ENCODE measurements at places on chromosomes 4 and X.

DNA sequence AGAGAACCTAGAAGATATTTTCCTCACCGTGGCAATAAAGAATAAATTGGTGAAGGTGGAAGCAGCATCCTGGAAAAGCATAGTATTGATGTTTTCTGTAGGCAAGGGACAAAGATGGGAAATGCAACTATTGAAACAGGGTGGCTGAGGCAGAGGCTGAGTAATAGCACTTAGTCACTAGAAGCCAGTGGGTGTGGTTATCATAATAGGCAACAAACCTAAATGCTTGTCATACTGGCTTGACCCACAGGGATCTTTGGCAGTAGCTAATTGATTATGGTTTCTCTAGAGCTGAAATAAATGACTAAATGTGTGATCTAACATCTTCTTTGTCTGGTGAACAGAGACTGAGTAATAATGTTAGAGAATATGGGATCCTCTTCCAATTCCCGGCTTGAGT lies 353.6 kb upstream of the RPS6KA3 start:
- no peak for DNase-seq

DNA sequence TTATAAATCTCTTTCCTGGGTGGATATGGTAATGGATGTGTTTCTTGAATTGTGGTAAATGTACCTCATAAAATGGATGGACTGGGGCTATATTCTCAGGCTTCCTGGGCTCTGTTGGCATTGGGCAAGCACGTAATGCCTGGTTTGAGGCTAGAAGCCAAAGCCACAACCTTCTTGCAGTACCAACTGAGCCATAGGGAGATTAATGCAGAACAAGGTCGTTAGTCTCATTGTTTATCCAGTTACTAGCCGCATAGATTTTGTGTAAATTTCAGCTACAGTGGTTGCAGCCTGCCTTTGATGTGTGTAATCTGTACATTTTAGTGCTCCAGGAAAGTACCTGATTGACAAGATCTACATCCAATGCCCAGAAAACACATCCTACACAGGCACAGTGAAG lies 7.2 kb upstream of the LEF1 start:
- DNase-seq = no peak

GRCh38 chrX:149510386-149510785 lies 5.3 kb upstream of the IDS start:
- no peak for DNase-seq

DNA sequence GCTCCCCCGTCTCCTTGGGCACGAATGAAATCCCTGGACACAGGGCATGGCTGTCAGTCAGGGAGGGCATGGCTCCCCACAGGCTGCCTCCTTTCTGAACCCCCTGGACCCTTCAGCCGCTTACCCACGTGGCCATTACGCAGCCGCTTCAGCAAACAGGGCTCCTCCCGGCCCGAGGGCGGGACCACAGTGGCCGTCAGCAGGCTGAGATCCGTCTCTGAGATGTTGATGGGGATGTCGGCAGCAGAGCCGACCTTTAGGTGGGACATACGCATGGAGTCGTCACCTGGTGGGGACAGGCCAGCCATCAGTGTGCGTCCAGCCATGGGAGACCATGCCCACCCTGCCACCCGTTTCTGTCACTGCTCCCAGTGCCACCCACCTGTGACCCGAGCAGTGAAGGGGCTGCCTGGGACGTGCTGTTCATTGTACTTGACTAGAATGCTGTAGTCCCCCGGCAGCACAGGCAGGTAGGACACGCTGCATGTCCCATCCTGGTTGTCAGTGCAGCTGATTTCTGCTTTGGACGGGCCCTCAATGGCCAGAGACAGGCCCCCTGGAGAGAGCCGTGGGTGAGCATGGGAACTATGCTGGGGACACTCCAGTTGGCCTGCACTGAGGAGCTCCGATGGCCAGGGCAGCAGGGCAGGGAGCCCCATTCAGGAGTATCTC lies 21.1 kb downstream of the FLNA start:
- no peak for DNase-seq

GRCh38 chr4:30718021-30718542 lies 2.1 kb upstream of the PCDH7 start:
- no peak for DNase-seq

- no peak for DNase-seq
Measured at GRCh38 chr4:38704622-38705154, 40.7 kb downstream of the KLF3 start.

GRCh38 chr4:55346851-55347255 lies 811 bp downstream of the SRD5A3 start:
- no peak for DNase-seq

DNA sequence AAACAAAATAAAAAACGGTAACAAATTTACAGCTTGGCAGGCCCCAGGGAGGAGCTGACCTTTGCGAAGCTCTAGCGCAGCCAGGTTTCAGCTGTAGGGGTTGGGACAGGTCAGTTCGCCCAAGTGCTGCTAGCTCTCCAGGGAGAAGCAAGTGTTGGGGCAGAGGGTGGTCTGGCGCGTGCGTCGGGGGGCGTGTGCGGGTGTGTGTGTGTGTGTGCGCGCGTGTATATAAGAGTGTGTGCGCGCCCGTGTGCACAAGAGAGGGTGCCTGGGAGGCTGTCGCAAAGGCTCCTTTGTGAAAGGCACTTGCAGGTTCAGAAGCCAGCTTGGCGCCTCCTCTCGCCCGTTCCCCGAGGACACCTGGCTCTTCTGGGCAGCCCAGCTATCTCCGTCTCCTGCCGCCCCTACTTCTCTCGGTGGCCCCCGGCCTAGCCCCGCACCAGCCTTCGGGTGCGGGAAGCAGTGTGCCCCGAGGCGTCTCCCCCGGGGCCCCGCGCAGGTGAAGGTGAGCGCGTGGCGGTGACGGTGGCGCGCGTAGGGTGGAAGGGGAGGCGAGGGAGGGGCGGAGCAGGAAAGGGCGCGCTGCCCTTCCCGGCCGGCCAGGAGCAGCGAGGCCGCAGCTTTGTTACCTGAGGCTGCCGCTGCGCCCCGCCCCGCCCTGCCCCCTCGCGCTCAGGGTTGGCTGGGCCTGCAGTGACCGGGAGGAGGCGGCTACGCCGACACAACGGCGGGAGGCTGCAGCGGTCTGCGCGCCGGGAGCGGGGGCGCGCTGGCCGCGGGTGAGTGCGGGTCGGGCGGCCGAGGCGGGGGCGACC lies at the start of gene FHDC1:
Gene FHDC1, plus strand, starts transcription at position 693 of the 815 bp plus-strand sequence. CDS start 6,735 bp downstream, outside the sequence.
- no peak for DNase-seq

GRCh38 chr4:138063581-138063980 lies 178.6 kb downstream of the SLC7A11 start:
- no peak for DNase-seq

GRCh38 chr4:1767061-1767769 lies 25.9 kb upstream of the FGFR3 start:
- DNase-seq = no peak

DNA sequence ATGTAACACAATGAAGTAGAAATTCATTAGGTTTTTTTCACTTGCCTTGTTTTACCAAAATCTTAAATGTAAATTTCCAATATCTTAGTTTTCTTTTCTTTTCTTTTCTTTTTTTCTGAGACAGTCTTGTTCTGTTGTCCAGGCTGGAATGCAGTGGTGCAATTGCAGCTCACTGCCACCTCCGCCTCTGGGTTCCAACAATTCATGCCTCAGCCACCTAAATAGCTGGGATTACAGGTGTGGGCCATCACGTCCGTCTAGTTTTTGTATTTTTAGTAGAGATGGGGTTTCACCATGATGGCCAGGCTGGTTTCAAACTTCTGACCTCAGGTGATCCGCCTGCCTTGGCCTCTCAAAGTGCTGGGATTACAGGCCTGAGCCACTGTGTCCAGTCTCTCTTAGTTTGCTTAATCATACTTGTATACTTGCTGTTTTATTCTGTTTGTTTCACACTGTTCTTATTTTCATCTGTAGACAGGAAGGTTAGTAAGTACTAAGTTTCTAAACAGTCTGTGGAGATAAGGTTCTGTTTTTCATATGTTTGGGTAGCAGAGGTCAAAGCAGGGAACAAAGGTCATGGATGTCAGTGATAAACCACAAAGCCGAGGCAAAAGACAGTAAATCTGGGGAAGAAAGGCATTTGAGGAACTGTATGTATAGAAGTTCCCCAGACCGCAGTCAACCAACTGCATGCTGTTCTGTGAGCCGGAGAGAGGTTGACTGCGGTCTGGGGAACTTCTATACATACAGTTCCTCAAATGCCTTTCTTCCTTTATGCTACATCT lies 129.1 kb downstream of the CBR4 start:
- no peak for DNase-seq

GRCh38 chr4:141971869-141972268 lies 335.5 kb downstream of the IL15 start:
- DNase-seq = no peak

DNA sequence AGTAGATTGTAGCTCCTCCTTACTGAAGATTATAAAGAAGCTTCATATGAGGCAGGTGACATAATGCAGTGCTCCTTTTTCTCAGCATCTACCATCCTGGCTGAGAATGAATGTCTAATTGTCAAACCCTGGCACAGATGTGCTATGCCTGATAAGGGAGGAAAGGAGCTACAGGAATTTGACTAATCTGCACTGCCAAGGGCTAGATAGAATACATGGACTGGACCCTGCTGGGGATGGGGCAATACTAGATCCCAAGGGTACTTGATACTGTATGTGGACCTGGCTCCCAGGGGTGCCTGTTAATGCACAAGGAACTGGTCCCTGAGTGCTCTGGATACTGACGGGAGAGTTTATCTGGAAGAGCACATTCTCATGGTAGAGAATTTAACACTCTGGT lies 362.2 kb upstream of the EMCN start:
- no peak for DNase-seq

DNA sequence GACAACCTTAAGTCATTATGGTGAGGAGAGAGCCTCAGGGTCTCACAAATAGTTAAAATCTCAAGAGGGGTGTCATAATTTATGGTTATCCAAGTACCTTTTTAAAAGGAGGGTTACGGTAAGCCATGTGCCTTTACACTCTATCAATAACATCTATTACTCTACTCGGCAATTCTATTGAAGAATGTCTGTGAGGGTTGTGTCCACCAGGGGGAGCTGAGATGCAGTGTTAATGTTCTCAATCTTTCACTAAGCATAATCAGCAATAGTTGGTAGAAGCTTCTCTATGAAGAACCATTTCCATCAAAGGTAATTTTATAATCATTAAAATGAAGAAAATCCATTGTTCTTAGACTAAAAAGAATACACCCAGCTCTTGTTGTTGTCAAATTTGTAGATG lies 457.4 kb downstream of the CENPC start:
- no peak for DNase-seq

GRCh38 chr4:86661006-86661405 lies 66.9 kb downstream of the PTPN13 start:
- no peak for DNase-seq

DNA sequence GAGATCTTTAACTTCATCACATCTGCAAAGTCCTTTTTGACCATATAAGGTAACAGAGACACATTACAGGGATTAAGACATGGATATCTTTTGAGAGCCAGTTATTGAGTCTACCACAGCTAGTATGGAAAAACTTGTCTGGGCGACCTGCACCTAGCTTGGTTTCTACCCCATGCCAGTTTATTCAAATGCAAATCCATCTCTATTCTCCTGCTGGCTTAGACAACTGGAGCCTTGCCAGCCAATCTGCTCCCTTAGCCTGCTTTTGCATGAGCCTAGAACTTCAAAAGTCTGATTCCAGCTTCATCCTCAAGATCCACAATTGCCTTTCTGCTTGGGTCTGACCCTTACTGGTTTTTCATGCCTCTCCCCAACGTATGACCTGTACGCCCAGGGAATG lies 212.0 kb upstream of the AFF2 start:
- DNase-seq = no peak

GRCh38 chr4:10535912-10536311 lies 78.7 kb upstream of the ZNF518B start:
- no peak for DNase-seq

GRCh38 chr4:1532549-1533395 lies 126.5 kb upstream of the NKX1-1 start:
- no peak for DNase-seq

DNA sequence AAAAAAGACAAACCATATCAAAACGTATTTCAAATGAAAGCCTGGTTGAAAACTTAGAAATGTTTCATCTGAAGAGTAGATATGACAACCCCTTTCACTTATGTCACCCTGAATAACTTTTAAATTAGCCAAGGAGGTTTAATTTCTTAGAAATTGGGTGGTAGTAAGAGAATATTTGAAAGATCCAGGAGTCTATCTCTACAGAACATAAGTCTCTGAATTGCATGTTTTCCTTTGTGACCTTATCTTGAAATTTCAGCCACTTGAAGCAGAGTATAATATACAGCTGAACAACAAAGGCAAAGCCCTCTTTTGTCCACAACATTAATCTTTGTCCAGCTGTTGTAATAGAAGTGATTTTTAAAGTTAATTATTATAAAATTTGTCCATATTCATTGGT lies 49.5 kb downstream of the TMEM154 start:
- no peak for DNase-seq

- DNase-seq = no peak
Measured at GRCh38 chrX:115563633-115564162, 2.7 kb downstream of the PLS3 start.

- DNase-seq = no peak
Measured at GRCh38 chr4:93351846-93352245, 476.7 kb upstream of the ATOH1 start.

- no peak for DNase-seq
Measured at GRCh38 chr4:54664400-54664799, 6.6 kb downstream of the KIT start.

DNA sequence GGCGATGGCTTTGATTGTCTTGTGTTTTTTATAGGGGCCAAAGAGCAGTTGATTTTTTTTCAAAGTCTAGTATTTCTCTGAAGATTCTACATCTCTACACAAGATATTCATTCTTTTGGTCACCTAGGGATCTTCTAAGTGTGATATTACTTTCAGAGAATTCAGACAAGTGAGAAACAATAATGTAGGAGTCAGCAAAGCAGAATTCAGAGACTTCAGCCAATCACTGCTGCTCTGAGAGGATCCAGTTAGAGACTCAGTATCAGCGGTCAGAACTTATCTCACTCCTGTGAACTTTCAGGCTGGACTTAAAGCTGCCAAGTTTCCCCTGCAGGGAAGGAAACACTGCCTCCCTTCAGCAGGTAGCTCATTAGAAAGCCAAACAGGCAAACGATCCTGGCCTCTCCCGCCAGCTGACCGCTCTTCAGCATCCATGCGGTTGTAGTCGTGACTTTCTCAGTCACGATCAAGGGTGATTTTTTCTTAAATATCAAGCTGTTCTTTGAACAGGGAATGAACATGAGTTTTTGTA lies 59.2 kb downstream of the NSUN7 start:
- DNase-seq = no peak

- no peak for DNase-seq
Measured at GRCh38 chr4:10320130-10320529, 137.1 kb downstream of the ZNF518B start.

GRCh38 chrX:36568946-36569345 lies 439.2 kb upstream of the FAM47C start:
- no peak for DNase-seq

GRCh38 chr4:158768555-158769174 lies at the start of gene FNIP2:
Gene FNIP2 (plus strand): TSS chr4:158769026. CDS start chr4:158769213, 187 bp downstream.
- peak; percentile 76 for DNase-seq

Data from T-helper 2 cell (primary cell).